ENCODE measurements at places on chromosomes 1 and 21.

DNA sequence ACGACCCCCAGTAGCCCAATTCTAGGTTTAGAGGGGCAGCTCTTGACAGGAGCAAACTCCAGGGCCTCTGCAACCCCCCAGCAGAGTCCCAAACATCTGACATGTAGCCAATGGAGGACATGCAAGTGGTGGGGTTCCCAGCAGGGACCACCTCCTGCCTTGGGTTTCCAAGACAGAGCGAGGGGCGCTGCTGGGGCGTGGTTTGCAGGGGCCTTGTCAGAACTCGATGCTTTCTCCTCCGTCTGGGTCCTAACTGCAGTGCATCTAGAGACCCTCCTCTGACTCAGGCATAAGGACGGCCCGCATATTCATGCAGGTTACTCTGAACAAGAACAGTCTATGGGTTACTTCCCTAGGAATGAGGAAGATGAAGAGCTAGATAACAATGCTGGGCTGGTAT lies 17.2 kb downstream of the EPHX1 start:
- DNase-seq = peak; percentile 37

- DNase-seq = peak; percentile 23
Observed at GRCh38 chr1:39574646-39575045, 1.9 kb downstream of the PABPC4 start.

DNA sequence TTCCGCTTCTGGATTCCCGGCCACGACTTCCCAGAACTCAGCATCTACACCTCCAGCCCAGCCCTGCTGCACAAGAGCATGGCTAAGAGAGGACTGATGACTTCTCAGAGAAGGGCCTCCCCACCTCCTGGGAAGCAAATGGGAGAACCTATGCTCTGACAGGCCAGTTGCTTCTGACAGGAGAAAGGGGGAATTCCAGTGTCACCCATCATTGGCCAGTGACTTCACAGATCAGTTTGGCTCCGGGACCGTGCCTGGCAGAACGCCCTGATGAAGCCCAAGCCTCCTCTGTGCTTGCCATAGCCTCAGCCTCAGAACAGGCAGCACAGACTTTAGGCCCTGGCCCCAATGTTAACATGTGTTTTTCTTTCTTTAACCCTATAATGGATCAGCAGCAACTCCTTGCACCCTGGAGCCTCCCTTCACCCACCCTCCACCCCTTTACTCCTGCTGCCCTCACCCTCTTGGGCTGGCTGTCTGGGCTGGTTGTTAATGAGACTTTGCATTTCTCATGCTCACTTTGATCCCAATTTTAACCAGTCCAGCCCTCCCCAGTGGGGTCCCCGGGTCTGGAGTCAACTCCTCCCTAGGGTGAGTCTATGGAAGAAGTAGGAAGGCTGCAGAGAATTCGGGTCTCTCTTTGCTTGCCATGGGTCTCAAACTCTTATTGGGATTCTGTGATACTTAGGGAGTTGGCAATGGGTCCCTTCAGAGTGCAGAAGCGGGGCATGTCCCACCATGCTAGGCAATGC lies 42.7 kb upstream of the SLC30A1 start:
- no peak for DNase-seq

GRCh38 chr1:61230523-61230922 lies 148.2 kb downstream of the NFIA start:
- no peak for DNase-seq

GRCh38 chr1:201127755-201128455 lies 921 bp upstream of the ASCL5 start:
- DNase-seq = no peak

DNA sequence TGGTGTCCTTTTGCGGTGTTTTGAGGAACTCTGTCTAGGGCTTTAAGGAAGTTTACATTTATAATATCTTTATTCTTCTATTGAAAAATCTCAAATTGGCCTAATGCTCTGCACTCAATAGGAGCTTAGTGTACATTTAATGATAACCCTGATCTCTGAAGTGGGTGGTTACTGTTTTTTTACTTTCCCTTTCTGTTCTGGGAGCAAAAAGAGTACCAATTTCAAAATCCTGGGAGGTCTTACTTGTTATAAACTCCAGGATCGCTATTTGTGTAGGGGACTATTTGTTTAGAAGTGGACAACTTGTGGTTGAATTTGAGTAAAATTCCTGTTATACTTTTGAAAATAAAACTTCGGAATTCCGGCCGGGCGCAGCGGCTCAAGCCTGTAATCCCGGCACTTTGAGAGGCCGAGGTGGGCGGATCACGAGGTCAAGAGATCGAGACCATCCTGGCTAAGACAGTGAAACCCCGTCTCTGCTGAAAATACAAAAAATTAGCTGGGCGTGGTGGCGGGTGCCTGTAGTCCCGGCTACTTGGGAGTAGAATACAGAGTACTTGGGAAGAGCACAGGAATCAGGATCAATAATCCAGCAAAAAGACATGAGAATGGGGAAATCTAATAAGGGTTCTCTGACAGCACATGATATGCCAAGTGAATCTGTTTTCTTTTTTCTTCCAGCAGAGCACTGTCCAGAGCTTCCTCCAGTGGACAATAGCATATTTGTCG lies 1.1 kb downstream of the C4BPB start:
- DNase-seq = no peak

GRCh38 chr1:9490605-9491339 lies 48.5 kb upstream of the SLC25A33 start:
- peak; percentile 85 for DNase-seq

DNA sequence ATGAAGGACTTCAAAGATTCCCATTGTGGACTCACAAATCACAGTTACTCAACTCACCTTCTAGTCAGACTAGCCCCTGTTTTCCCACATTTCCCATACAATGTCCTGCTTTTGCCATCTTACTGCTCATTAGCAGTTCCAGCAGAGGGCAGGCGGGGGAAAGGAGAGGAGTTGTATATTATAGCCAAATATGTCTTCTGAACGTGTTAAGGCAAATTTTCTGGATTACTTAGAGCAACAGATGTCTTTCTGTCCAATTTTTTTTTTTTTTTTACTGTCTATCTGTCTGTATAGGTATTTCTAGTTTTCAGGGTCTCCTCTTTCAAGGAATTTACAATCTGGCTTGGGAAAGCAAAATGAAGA lies 29.9 kb upstream of the DDAH1 start:
- peak; percentile 14 for DNase-seq

DNA sequence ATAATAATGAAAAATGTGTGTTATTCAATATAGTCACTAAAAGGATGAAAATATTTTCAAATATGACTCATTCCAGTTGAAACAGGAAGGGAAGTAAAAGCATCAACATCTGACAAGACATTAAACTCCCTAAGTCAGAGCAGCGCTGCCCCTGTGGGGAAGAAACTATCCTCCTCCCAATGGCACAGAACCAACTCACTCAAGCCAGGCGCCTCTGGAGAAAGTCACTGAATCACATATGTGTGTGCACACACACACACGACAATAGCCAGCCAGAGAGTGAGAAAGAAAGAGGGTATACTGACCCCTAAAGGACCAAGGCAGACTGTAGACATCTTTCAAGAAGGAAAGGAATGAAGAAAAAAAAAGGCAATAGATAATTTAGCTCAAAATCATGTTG lies 126.9 kb downstream of the SETD4 start:
- peak; percentile 60 for DNase-seq

DNA sequence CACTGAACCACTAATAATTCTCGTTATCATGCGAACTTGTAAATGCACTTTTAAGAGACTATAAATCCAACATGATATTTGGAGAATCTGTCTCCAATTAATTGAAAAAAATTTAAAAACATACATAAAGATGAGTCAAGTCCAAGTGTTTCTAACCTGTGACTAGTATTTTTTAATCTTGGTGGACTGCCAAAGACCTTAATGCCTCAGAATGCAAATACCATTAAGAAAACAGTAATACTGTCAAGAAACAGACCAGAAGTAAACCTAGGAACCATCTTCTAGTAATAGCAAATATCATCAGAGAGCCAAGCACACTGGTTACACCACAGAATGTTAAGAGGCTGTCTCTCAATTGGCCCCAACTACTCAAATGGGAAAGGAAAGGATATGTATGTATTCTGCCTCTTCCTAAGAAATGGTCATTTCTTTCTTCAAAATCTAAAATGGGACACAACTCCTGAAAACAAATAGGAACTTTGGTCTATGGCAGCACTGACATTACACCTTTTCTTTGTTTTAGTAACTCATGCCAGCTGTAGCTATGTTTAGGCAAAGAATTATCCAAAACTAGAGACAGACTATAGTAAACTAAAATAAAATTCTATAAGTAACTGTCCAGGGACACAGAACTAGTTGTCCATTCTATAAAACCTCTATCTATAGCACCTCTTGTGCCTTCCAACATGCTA lies 15.8 kb downstream of the SCYL3 start:
- DNase-seq = no peak

DNA sequence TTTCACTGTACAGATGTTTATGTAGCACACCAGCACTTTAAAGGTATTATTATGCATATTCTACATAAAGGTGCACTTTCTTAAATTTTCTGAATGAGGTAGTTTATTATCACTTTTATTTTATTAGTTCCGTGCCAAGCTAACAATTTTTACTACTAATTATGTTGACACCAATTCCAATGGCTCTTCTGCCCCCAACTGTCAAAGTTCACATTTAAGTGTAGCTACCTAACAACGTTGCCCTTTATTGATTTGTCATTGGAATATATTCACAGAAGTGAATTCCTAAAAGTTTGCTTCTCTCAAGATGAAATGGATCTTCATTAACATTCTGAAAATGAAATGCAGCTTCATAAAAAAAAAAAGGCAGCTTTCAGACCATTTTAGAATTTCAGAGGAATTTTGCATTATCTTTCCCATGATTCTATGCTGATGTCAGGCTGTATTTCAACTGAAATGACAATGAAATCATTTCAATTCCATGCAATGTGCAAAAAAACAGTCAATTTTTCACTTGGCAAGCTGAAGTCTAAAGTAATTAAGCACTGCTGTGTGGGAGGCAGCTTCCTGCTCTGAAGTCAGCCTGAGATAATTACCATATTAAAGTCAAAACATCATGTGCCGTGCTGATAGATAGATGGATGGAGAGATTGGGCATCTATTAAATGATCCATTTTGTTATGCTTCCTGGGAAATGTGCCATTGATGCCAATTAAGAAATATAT lies 229.2 kb downstream of the TTLL7 start:
- no peak for DNase-seq

GRCh38 chr21:32087447-32087846 lies 191.4 kb downstream of the MIS18A start:
- DNase-seq = no peak

GRCh38 chr1:54051933-54052430 lies 1.0 kb downstream of the TMEM59 start:
- DNase-seq = peak; percentile 48

- DNase-seq = no peak
Observed at GRCh38 chr1:205379056-205379455, 22.3 kb upstream of the KLHDC8A start.

- DNase-seq = no peak
Observed at GRCh38 chr1:85268801-85269585, 7.4 kb downstream of the BCL10 start.

DNA sequence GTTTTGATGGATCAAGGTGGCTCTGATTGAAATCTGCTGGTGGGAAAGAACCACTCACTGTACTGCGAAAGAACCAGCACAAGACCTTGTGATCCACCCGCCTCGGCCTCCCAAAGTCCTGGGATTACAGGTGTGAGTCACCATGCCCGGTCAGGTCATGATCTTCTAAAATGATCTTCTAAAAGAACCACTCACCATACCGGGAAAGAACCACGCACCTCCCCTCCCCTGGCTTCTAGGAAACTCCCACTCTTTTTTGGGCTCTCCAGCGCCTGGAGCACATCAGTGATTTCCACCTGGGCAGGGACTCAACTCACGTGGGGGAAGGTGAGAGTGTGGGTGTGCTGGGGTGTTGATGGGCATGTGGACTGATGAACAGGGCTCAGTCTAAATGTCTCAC lies 7.9 kb upstream of the RAB7B start:
- DNase-seq = no peak

- DNase-seq = no peak
Observed at GRCh38 chr1:208601561-208601960, 357.4 kb upstream of the PLXNA2 start.

DNA sequence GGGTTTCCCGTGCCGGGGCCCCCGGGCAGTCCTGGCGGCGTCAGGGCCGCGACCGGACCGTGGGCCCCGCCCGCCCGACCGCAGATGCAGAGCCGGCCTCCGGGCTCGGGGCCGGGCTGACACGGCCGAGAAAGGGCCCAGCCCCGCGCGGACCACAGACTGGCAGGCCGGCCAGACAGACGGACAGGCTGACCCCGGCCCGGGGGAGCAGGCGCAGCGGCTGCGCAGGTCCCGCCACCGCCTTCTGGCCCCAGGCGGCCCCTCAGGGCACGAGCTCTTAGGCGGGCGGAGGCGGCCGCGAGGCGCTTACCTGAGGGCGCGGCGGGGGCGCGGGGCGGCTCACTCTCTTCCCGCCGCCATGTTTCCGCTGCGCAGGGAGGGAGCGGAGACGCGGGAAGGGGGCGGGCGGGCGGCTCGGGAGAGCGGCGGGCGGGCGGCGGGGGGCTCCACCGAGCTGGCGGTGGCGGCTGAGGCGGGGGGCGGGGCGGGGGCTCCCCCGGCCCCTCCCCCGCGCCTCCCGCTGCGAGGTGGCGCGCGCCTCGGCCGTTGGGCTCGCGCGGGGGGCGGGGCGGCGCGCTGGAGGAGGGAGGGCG lies at the start of gene SCMH1:
Gene SCMH1, minus strand, starts transcription at position 558 of the 593 bp plus-strand sequence. CDS start 56,173 bp downstream, outside the sequence.
- peak; percentile 72 for DNase-seq

- peak; percentile 24 for DNase-seq
Observed at GRCh38 chr21:29305561-29305960, 6.8 kb downstream of the BACH1 start.

DNA sequence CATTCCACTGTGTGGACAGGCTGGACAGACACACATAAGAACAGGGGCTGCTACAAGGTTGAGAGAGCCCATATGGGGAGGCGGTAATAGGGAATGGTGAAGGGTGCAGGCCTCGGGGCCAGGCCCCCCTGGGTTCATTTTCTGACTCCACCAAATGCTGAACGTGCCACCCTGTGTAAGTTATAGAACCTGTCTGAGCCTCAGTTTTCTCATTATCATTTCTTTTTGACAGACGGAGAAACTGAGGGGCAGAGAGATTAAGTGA lies 569.5 kb downstream of the PTPRU start:
- no peak for DNase-seq

- DNase-seq = no peak
Observed at GRCh38 chr1:2603521-2604155, 17.1 kb downstream of the PRXL2B start.

GRCh38 chr1:17886386-17886785 lies 131.3 kb downstream of the ACTL8 start:
- DNase-seq = no peak

DNA sequence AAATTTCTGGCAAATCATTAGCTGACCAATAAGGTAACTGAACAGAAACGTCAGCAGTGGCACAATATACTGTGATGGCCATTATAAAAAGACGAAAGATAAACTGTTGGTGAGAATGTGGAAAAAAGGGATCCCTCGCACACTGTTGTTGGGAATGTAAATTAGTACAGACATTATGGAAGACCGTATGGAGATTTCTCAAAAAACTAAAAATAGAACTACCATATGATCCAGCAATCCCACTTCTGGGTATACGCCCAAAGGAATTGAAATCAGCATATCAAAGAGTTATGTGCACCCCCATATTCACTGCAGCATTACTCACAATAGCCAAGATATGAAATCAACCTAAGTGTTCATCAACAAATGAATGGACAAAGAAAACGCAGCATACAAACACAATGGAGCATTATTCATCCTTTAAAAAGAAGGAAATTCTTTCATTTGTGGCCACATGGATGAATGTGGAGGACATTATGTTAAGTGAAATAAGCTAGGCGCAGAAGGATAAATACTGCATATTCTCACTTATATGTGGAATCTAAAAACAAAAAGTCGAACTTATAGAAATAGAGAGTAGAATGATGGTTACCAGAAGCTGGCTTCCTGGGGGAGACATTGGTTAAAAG lies 257.7 kb downstream of the RHOU start:
- DNase-seq = no peak

- no peak for DNase-seq
Observed at GRCh38 chr1:248736977-248737376, 18.6 kb downstream of the LYPD8 start.

Measured in OCI-M1 (cell line).